ENCODE measurements at places on chromosomes 2 and 18.

DNA sequence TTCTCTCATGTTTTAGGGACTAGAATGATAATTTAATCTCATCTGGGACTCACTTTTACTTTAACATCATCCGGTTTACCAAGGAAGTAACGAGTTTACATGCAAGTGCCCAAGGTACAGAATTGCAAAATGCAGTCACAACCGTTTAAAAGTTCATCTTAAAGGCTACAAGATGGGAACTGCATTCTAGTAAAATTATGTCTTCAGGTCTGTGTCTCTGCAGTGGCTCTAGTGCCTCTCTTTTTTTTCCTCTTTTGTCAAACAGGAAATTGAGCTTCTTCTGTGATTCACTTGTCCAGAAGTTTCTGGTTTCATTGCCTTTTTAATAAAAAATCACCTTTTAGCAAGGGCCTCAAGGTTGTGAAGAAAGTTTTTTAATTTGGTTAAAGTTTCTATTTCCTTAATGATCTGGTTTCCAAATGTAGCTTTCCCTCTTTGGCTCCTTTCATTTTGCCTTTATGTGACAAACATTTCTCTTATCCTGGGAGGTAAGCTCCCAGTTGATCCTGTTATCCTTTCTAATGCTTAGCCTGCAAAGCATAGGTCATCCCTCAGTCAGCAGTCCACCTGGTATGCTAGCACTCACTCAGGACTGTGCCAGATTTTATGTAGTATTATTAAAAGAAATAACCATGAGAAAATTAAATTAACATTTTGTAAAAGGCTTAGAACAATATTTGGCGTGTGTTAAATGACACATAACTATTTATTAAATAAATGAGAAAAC lies 2.4 kb downstream of the GLS start:
- DNase-seq: no peak

DNA sequence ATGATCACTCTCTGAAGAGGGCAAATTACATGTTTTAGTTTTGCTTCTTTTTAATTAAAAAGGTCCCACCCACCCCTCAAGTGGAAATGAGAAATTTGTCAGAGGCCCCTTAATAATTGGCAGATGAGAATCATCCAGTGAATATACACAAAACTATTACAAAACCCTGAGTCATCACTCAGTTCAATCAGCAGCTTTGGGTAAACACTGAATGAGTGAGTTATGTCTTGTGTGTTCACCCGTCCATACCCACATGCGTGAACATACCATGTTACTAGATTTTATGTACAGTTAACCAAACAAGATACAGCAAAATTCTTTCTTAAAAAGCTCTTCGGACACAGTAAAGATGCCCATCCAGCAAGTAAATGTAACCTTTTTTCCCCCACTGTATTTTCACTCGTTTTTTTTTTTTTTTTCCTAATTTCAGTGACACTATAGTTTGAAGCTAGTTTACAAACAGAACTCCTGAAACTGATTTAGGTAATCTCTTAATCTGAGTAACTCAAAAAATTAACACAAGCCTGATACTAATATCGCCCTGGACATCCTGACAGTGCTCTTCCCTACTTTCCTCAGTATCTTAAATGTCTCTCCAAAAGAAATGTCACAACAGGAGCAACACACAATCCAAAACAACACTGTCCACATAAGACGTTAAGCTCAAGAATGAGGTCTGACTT lies 1.4 kb downstream of the PSME4 start:
- DNase-seq: no peak

DNA sequence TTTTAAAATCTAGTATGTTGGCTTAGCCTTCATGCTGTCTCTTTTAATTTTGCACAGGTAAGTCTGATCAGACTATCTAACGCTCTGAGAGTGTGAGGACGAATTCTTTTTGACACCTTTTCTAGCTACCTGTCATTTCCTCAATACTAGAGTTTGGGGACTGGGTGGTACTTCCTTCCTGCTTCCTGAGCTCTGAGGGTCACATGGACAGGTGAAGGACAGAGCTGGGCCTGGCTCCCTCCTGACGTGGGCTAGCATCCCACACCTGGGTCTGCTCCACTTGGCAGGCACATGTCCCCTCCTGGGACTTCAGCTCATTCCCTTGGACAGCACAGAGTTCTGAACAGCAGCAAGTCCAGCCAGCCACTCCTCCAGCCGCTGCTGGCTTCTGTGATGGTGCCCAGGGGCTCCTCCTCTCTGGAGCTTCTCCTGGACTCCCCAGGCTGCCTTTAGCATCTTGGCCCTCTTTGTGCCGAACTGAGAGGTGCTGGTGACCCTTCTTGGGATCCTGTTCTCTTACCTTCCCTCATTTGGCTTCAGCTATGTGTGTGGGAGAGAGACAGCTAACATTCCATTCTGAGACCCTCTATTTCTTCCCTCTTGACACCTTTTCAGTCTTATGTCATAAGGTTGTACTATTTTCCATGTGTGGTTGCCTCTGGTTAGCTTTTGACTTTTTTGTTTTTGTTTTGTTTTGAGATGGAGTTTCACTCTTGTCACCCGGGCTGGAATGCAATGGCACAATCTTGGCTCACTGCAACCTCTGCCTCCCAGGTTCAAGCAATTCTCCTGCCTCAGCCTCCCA lies 106.9 kb downstream of the B3GNT2 start:
- DNase-seq: no peak

GRCh38 chr2:224055101-224055500 lies 16.0 kb upstream of the SERPINE2 start:
- no peak for DNase-seq

GRCh38 chr18:61173554-61173953 lies 159.7 kb upstream of the CDH20 start:
- no peak for DNase-seq

DNA sequence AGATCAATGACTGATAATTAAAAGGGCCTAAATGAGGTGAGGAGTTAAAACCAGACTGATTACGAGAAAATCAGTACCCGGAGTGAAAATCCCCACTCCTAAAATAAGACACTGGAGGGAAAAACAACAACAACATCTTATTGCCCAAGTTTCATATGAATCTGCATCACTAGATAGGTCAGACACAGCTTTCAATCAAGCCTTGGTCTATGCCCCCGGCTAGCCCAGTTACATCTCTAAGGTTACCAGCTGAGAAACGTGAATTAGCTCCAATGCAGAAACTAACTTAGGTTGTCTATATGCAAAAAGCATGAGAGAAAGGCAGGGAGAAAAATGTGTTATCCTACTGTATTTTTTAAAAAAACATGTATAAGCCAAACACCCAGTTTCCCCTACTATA lies 53.7 kb downstream of the ROCK2 start:
- no peak for DNase-seq

DNA sequence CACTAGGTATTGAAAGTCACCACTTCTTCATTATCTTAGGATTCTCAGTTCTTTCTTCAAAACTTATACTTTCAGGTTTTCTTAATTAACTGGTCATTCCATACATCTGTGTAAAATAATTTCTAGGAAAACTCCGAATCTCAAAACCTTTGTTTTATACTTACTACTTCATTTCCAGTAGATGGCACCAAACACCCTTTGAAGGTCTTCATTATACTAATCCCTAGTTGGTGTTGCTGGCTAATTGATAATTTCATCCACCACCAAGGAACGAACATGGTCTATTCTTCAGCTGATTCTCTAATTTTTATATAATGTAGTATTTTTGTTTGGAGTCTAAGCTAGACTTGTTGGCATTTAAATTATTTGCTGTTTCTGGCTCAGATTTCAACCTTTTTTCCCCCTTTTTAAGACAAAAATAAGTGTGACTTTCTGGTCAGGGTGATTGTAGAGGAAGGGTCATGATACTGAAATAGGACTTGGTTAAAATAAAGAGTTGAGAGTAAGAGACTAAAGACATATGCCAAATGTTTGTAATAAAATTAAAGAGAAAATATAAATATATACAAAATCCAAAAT lies 2.8 kb upstream of the MXD1 start:
- no peak for DNase-seq

DNA sequence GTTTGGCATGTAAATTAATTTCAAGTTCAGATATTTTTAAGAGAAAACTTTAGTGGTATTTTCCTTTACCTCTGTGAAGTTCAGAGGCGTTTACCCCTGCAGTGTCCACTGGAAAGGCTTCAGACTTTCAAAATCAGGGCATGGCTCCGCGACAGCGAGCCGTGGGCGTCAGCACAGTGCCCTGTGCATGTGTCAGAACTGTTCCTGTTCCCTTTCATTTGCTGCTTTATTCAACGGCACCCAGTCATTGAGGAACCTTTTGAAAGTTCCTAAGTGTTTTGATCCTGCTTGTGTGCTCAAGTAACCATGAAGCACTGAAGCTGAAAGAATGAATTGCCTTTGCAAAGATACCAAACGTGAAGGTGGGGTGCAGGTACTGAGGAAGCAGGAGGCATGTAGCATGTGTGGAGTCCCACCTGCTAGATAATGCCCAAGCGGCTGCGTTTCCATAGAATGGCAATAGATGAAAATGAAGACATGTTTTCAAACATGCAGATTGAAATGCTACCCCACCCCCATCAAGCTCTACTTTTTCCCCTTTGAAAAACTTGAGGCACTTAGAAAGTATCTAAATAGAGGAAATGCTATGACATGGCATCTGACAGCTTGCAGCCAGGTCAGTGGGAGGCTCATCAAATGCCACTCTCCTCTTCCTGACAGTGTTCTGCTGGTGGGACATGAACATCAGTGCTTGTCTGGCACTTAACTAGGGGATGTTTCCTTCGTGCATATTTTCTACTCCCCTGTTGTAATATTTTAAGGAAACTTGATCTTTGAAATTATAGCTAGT lies 148.6 kb downstream of the ZNF236 start:
- no peak for DNase-seq

DNA sequence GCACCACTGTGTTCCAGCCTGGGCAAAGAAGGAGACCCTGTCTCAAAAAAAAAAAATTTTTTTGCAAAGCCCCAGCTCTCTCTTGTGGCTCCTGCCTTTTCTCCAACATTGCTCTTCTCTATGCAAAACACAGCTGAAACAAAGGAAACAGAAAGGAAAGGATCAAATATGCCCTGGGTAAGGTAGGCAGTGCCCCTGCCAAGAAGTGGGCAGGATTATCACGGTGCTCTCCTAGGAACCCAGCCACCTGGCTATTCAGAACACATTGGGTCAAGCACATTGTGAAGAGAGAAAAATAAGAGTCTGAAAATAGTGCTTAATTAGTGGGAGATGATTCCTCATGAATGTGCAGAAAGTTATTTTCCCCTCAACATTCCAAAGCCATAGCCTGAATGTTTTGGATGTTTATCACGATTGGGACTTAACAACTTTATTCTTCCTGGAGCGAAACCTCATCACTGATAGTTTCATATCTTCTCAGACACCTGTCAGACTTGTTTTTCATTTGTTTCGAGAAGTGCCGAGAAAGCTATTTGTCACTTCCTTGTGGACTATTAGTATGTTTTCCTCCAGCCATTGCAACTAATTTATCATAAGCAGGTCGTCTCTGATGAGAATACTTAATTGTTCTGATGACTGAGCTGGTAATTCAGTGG lies 42.7 kb upstream of the RPL31 start:
- DNase-seq: no peak

DNA sequence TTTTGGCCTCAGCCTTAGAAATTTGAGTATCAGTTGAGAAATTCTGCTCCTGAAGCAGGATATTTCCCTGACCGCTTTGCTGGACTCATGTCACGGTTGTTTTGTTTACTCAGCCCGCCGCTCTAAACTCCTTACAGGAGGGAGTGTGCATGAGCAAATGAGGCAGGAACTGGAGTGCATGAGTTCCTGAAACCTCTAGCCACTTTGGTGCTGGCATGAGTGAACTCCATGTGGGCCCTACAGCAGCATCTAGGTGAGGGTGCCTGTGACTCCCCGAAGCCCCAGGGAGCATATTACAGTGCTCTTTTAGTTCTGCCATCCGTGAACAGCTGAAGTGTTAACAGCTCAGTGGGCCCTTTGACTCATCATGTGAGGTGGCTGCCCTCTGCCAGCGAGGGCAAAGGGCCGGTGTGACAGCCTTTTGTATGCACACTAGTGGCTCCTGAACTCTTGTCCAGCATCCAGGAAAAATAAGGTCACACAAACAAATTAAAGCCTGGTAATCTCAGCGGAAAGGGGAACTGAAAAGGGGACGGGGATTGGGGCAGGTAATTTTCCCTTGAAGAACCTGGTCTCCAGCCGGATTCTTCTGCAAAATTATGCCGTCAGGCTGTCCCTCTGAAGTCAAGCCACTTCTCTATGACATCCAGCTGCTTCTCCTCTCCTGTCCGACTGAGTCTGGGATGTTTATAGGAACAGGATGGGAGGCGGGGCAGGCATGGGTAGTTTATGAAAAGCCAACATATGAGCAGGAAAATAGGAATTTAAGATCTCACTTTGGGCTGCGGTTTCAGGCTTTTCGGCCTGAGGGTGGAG lies 1668.7 kb downstream of the SUCLG1 start:
- no peak for DNase-seq

DNA sequence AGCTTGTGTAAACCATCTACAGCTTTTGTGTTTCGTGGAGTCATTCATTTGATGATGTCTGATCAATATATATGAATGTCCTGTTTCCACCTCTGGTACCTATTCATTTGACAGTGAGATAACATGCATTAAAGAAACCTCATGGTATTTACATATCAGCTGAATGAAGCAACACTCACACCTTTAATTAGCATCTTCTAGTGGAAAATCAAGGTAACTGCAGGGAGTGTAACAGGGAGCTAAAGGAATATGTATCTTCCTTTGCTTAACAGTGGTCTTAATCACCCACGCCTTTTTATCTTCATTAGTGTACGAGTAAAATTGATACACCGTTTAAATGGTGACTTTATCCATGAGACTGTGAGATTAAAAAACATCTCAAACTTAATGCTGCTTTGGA lies 15.6 kb downstream of the SLC39A10 start:
- no peak for DNase-seq

- peak; percentile 78 for DNase-seq
Measured at GRCh38 chr2:241858206-241859016, at the start of gene PDCD1. Gene PDCD1, minus strand, starts transcription at chr2:241858894. Its CDS starts 56 bp downstream, at chr2:241858838.

GRCh38 chr2:224025874-224026273 lies 13.2 kb downstream of the SERPINE2 start:
- no peak for DNase-seq

DNA sequence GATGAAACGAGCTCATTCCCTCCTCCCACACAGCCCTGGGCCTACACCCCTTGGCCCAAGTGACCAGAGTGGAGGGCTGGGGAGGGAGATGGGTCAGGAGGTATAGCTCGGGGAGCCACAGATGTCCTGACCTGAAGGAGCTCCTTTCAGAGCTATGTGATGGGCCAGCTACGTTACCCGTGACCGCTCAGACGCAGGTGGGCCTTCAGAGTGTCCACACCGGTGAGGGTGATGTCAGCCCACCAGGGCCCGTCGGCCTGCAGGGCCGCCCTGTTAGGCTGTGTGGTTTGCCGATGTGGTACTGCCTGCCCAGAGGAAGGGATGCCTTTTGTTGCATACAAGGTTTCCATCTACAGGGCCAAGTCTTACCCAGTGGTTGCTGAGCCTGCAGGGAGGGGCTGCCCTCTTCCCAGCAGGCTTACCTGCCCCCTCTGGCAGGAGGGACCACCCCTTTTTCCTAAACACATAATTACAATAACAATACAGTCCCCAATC lies 41.8 kb upstream of the FOSL2 start:
- no peak for DNase-seq

GRCh38 chr2:115650827-115651226 lies 1208.4 kb downstream of the DPP10 start:
- no peak for DNase-seq

Measured in stimulated activated CD4-positive, alpha-beta T cell treated with anti-CD3 and anti-CD28 coated beads, Interleukin-1b, Interleukin-23, amount 100 ng/mL, for 24 hours (primary cell).